ENCODE measurements at places on chromosomes 6 and 20.

DNA sequence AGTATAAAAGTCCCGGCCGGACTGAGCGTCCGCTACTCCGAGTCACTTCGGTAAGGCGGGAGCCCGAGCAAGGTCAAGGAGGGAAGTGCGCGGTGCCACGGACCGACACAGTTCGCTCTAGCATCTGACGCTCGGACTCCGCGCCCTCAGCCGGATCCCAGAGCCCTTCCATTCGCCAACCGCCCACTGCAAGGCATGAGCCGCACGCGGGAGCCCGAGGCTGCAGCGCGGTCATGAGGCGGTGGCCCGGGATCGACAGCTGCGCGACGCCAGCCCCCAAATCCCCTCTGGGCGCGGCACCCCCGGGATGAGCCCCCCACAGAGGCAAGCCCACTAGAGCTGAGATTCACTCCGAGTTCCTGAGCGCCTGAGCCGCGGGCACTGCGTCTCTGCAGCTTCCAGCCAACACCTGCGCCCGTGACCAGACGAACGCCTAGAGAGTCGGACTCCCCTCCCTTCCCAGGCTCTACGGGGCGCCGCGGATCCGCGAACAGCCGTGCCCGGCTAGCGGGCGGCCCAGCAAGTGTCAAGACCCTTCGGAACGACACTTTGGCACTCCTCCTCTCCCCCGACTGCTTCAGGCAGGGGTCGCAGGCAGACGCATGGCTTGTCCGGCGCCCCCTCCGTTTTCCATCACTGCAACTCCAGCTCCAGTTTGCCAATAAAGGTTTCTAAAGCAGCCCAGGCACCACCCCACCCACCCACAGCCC lies 725 bp upstream of the ISM1 start:
- DNase-seq: no peak

DNA sequence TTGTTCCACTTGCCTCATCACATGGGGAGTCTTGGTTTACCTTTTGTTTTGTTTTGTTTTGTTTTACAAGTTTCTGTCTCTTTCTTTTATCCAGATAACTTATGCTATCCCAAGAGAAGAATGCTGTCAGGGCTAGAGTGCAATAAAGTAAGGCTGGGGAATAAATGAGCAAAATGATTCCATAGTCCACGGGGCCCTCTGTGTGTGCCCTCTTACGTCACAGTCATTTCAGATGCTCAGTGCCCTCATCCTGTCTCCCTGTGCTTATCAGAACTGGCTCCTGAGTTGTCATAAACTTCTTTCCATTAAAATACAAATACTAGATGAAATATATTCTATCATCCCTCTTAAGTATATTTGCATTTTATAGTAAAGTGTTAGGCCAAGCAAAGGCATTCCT lies 30.8 kb upstream of the ENPP1 start:
- DNase-seq: no peak

- DNase-seq: no peak
These were observed 47.7 kb downstream of the SLC2A12 start for GRCh38 chr6:134004714-134005113.

- no peak for DNase-seq
These were observed 734.3 kb downstream of the QKI start for GRCh38 chr6:164148788-164149187.

- DNase-seq: no peak
These were observed 62.2 kb downstream of the RFPL4B start for GRCh38 chr6:112409311-112409710.

- DNase-seq: no peak
These were observed 39.7 kb upstream of the HTR1B start for GRCh38 chr6:77502981-77503380.

DNA sequence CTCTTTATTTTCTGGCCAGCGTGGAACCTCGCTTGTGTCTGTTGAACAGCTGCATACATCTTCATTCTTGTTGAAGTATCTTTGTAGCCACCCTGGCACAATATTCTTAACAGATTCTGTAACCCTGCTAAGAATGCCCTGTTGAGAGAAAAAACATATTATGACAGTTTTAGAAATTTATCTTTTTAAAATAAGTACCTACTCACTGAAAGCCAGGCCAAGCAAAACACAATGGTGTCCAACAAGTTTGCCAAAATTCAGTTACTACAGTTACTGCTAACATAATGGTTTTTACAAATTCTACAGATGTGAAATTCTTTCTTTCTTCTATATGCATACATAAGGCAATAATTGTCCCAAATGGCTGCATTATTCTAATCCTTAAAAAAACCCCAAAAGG lies 18.2 kb downstream of the NUP153 start:
- no peak for DNase-seq

DNA sequence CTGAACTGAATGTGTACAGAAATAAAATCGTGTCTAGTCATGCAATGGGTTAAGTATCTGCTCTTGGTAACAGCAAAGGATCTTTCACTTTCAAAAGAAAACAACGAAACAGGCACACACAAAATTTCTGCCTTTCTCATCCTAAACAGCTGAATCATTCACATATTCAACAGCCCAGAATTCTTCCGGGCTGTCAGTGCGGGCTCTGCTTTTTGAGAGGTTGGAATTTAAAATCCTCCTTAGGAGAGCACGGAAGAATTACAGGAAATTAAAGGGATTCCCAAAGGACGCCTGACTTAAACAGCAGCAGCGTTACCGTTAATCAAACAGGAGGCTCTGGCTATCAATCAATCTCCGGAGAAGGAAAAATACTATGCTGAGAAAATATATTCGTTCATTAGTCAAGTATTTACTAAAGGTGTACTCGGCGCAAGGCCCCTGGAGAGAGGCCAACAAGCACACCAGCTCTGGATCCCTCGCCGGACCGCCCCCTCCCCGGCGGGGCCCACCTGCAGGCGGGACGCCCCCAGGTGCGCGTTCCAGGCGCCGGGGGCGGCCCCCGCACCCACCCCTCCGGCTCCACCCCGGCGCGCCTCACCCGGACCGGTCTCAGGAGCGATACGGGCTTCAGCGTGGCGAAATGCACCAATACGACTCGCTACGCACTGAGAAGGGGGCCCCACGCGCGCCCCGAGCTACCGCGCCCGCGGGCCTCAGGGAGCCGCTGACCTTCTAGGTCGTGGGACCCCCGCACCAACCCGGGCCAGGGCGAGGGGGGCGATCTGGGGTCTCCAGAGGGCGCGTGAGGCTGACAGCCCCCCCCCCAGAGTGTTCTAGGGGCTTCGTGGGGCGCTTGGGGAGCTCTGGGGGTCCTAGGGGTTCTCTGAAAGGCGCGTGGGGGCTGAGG lies 1.0 kb downstream of the NAPB start:
- DNase-seq: no peak

- no peak for DNase-seq
These were observed 60.7 kb upstream of the GJE1 start for GRCh38 chr6:142071981-142072380.

- DNase-seq: no peak
These were observed 123.4 kb upstream of the GPR6 start for GRCh38 chr6:109854541-109855308.

DNA sequence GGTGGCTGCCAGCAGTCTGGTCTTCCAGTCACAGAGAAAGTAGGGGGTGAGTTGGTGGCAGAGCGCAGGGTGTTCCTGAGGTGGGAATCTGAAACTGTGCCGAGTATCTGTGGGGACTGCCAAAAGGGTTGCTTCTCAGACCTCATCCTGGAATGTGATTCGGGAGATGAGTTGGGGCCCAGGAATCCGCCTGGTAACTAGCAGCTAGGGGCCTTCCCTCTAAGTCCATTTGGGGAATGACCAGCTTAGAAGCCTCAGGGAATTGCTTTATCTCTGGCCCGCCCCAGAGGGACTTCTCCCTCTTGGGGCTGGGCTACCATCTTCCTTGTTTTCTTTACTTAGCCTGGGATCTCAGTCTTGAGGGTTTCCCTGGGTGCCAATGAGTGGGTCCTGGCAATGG lies 49.6 kb downstream of the MOCS1 start:
- no peak for DNase-seq

GRCh38 chr6:150668900-150669302 lies 69.2 kb downstream of the PLEKHG1 start:
- no peak for DNase-seq

- DNase-seq: no peak
These were observed 260.2 kb downstream of the KIF16B start for GRCh38 chr20:16312998-16313397.

DNA sequence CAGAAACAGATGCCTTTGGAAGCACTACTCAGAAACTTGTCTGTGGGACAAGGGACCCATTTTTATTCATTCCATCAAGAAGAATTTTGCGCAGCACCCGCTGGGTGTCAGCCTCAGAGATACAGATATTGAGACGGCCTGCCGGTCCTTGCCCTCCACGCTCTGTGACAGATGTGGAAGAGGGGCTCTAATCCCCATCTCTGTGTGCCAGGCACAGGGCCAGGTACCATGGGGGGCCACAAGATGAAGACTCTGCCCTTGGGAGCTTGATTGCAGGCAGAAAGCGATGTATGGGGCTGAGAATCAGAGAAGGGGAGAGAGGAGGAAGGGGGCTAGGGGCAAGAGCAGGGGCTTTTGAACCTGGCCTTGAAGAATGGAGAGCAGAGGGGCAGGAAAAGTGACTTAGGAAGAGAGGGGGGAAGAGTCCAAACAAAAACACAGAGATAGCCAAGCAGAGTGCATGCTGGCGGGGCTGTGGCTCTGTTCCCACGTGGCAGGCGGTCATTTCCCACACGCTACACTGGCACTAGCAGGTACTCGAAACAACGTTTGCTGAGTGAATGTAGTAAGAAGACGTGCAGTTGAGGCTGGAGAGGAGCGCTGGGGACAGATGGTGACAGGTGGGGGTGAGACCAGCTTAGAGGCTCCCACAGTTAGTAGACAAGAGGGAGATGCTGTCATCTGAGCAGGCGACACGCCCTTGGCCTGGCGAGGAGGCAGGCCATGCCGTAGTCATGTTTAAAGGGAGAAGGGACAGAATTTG lies 170.3 kb upstream of the SNX9 start:
- DNase-seq: no peak

- no peak for DNase-seq
These were observed 28.8 kb downstream of the IL20RA start for GRCh38 chr6:137015943-137016342.

- no peak for DNase-seq
These were observed 21.6 kb downstream of the TCF15 start for GRCh38 chr20:588476-588875.

GRCh38 chr20:59495166-59495565 lies 109.2 kb upstream of the PHACTR3 start:
- no peak for DNase-seq

DNA sequence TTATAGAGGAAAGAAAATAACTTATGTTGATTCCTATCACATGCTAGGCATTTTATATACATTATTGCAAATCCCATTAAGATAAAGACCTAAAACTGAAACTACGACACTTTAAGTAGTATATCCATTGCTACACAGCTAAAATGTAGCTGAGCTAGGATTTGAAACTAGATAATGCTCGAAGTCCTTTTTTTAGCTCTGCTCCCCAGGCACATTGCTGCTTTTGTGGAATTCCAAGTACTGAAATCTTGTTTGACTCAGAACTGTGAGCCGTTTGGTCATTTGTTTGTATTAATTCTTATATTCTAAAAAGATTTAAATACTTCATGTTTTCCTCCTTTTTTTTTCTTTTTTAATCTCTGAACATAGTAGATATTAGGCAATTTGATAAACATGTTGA lies 644.8 kb downstream of the HACE1 start:
- no peak for DNase-seq

- no peak for DNase-seq
These were observed 25.3 kb upstream of the KIAA1586 start for GRCh38 chr6:57021086-57021720.

DNA sequence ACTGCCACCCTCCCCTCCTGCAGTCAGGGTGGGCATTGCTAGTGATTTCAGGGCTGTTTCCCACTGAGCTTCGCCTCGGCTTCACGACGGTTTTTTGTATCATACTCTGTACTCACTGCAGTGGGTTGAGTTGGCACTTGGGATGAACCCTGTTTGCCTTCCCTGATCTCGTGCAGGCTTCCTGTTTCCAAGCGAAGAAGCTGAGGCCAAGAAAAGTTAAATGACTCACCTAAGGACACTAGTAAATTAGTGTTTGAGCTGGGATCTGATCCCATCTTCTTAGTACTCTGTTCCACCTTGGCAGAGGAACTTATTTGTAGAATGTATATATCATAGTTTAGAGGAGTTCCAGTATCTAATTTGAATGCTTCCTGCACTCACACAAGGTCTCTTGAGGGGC lies 50.3 kb upstream of the VSTM2L start:
- no peak for DNase-seq

DNA sequence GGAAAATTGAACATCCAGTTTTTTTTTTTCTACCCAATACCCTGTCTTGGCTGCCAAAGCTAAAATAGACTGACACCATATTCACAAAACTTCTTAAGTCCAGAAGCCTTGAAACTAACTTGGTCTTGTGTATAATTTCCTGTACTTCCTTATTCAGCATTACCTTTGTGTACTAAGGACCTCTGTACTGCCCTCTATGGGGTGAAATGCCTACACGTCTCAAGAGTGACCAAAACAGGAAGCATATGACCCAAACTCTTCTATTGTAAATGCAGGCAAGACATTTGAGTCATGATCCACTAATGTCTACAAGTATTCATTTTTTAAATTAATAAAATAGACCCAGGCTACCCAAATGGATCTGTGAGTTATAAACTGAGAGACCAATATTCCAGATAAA lies 50.4 kb downstream of the HMGCLL1 start:
- DNase-seq: no peak

DNA sequence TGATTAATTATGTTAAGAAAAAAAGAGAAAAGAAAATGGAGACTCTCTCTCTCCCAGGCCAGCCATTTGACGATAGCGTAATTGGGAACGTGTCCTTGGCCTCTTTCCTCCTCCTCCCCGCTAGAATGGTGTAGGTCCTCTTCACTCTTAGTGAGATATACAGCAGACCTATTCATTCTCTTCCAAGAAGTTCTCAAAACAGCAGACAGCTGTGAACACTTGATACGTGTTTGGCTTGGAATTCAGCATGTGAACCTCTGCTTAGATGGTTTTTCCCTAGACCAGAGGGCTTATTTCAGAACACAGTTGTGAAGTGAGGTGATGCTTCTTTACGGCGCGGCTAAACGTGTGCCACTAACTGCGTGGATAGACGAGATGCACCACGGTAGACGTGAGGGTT lies 32.6 kb upstream of the TULP4 start:
- DNase-seq: no peak

GRCh38 chr6:110125361-110125760 lies 54.1 kb downstream of the WASF1 start:
- no peak for DNase-seq

GRCh38 chr6:4613795-4614194 lies 162.4 kb upstream of the CDYL start:
- no peak for DNase-seq

- DNase-seq: no peak
These were observed 108.3 kb downstream of the TNFAIP3 start for GRCh38 chr6:137975188-137975940.

Measured in cortex of kidney (tissue), 1 donor.